ENCODE measurements at places on chromosomes 11 and 22. TPM values are rescaled to one million over a fixed set of nuclear protein-coding genes. Genes with fewer than 3 reads are reported as not detected.

Gene PANX3
- total RNA-seq, result not detected

GRCh38 chr22:45582955-45583320 is 80.3 kb downstream of the FBLN1 start:
- H3K36me3 ChIP-seq, result peaks cover 12% of the 10 kb centered on the region
- no peak overlapping the region for H3K4me3 ChIP-seq
- DNase-seq, result no peak
- peaks cover 18% of the 10 kb centered on the region for H3K4me1 ChIP-seq

- H3K27ac ChIP-seq, result no peak overlapping the region
- no peaks in the 10 kb centered on the region for H3K36me3 ChIP-seq
- DNase-seq, result no peak
- peaks cover 4% of the 10 kb centered on the region for H3K27me3 ChIP-seq
- H3K4me3 ChIP-seq, result no peak overlapping the region
These were observed 49.7 kb downstream of the CYTH4 start for GRCh38 chr22:37331856-37332536.

GRCh38 chr11:121583825-121584224 is 131.1 kb upstream of the SORL1-AS1 start:
- H3K4me1 ChIP-seq, result no peaks in the 10 kb centered on the region
- no peaks in the 10 kb centered on the region for H3K27me3 ChIP-seq
- DNase-seq, result no peak
- no peaks in the 10 kb centered on the region for H3K36me3 ChIP-seq
- H3K4me3 ChIP-seq, result no peak overlapping the region
- no peak overlapping the region for H3K27ac ChIP-seq

DNA sequence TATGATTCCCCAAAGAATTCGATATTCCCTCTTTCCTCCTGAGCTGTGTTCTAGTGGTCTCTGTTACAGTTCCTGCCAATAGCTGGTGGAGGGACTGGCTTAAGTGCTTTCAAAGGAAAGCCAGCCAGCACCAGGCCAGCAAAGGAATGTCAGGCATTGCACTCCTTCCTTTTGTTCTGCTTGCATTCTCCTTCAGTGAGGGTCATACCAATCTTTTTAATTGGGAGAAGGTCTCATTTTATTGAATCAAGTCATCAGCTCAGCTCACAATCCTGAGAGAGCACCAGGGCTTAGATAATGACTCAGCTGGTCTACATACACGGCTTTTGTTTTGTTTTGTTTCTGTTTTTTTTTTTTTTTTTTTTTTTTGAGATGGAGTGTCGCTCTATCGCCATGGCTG is 222.9 kb downstream of the NAV2 start:
- H3K27ac ChIP-seq, result no peak overlapping the region
- no peak overlapping the region for H3K4me3 ChIP-seq
- DNase-seq, result no peak
- no peaks in the 10 kb centered on the region for H3K27me3 ChIP-seq
- peaks cover 28% of the 10 kb centered on the region for H3K4me1 ChIP-seq
